ENCODE measurements at places on chromosomes 6 and 20. TPM values are rescaled to one million over a fixed set of nuclear protein-coding genes. Genes with fewer than 3 reads are reported as not detected.

DNA sequence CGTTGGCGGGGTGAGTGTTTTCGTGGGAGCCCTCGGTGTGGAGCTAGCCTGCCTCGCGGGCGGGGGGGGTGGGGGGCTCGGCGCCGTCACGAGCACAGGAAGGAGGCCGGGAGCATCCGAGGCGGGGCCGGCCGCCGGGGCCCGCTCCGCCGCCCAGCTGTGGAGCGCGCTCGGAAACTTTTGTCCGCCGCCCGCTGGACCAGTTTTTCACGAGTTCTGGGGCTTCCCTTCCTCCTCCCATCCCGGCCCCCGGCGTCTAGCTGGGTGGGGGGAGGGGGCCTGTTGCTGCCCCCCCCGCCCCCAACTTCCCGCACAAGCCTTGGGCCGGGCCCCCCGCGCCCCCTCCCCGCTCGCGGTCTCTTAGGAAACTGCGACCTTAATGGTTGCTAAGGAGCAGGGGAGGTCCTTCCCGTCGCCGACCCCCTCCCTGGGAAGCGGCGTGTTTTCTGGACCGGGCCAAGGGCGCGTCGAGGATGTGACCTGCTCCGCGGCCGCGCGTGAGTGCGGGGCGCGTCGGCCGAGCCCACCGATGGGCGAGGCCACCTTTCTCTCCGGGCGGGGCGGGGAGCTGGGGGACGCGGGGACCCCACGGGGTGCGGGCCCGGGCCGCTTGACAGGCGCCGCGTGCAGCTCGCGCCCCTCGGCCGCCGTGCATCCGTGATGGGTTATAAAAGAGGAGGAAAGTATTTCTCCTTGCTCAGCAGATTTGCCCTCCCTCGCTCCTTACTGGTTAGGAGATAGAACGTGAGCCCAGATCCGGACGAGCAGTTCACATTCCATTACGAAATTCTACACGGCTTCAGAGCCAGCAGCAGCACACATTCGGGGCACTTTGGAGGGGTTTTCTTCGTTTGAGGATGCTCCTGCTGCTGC is 1.4 kb downstream of the RREB1 start:
- DNase-seq = peak; percentile 66

DNA sequence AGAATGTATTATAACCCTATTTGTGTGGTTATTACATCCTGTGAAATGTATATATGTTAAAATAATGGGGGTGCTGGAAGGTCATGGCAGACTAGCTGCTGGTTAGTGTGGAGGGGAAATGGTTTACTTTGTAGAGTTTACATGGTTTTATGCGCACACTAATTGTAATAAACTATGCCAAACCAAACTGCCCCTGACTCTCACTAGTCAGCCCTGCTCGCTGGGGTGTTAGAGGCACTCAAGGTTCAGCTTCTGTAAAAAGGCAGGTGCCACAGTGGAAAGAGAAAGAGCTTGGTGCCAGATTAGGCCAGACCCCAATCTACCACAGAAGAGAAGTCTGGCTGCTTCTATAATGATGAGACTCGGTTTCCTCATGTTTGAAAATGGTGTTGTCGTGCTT is 52.7 kb downstream of the GOPC start:
- no peak for DNase-seq

DNA sequence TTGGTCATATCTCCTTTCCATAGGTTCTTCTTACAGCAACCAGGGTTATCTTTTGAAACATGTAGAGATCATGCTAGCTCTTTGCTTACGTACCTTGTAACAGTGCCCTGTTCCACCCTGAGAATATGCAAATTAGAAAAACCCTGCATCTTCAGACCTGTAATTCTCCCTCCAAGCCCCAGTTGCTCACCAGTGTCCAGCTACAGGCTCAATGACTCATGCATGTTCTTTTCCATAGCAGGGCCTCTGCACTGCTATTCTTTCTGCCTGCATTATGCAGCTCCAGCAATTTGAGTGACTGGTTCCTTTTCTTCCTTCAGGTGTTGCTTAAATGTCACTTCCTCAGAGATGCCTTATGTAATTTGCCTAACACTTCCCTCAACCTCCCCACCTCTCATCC is 636.2 kb downstream of the KHDRBS2 start:
- no peak for DNase-seq

GRCh38 chr6:125285353-125285752 is 16.4 kb downstream of the HDDC2 start:
- no peak for DNase-seq

Gene C20orf141
- polyA plus RNA-seq = not detected

- DNase-seq = no peak
Measured at GRCh38 chr6:11778648-11779328, at the start of gene ADTRP. Gene ADTRP, minus strand, starts transcription at chr6:11778803. Its CDS starts 44 bp downstream, at chr6:11778759.

Gene MAP3K7
- 61.3 TPM for polyA plus RNA-seq

DNA sequence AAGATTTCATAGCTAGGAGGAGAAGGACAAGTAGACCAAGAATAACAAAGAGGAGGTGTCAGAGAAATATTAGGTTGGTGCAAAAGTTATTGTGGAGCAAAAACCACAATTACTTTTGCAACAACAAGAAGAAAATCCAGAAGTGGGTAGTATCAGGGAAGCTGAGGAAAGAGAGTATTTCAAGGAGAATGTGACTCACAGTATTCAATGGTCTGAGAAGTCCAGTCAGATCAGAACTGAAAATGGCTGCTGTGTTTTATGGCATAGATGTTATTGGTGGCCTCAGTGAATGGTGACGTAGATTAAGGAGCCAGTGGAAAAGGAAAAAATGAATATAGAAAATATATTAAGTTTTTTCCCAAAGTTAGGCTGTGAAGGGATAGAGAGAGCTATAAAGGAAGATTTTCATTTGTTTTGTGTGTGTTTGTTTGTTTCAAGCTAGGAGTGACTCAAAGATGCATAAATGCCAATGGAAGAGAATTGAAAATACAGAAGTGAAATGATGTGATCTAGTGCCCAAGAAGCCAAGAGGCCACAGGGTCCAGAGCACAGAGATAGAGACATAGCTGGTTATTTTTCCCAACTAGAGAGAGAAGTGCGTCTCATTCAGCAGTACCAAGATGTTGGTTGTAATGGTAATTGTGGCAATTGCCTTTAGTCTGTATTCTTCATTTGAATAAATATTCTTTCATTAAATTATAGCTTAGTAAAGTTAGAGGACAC is 112.8 kb downstream of the ADTRP start:
- no peak for DNase-seq

DNA sequence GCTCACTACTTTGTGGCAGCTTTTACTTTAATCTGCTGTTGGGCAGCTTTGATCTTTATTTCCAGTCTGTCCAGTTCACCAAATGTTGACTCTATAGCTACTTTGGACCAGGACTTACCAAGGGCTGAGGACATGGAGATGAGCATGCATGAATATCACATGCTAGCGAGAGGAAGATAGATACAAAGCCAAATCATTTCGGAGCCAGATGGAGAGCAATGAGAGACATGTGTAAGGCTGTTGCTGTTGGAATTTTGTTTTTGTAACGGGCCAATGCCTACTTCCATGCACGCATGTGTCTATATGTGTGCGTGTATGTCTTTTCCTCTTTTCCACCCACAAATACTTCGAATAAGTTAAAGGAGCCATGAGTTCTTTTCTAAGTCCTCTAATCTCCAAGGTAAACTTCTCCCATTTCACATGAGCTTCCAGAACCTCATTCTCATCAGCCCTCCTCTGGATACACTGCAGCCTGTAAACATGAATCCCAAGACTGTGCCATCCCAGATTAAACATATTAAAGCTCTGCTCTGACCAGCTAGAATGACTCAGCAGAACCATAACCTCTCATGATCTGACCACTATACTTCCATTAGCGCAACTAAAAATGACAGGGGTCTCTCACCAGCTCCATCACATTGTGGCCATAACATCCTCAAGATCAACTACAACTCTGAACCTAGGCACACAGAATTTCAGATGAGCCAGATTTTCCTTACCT is 160.7 kb downstream of the LRFN2 start:
- DNase-seq = no peak

DNA sequence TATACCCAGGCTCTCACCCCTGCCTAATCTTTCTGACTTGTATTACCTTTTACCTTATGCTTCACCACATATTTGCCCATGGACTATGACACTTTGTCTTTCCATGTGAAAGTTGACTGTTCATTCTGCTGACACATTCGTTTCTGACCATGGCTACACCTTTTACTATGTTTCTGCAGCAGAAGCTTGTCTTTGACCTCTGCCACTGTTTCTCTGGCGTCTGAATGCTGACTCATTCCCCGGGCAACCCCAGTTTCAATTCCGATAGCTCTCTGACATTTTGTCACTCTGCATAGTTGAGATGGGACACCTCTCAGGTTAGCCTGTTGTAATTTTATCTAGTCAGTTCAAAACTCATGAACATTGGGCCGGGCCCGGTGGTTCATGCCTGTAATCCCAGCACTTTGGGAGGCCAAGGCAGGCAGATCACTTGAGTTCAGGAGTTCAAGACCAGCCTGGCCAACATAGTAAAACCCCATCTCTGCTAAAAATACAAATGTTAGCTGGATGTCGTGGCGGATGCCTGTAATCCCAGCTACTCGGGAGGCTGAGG is 50.7 kb downstream of the SLC26A8 start:
- no peak for DNase-seq

DNA sequence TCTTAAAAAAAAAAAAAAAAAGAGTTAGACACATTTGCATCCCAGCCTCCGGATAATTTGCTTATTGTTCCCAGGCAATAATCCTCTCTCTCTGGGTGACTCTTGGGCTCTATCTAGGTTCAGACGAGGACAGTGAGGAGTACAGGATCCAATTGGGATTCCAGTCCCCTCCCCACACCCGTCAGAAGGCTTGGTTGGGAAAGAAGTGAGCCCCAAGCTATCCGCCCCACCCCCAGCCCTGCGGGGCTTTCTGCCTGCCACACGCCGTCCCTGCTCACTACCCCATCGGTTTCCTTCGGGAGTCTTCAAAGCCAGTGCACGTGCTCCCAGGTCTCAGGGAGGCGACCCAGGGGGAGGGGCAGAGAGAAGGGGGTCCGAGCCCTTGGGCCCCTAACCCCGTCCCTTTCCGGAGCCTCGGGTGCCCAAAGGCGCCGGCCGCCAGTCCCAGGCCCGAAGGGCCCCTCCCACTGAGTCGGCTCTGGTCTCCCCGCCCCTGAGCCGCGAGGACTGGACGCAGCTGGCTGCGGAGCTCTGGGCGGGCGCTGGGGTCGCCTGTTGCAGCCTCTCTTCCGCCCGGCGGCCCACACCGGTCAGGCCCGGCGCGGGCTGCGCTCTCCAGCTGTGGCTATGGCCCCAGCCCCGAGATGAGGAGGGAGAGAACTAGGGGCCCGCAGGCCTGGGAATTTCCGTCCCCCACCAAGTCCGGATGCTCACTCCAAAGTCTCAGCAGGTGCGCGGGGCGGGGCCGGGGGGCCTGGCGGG is 2.5 kb downstream of the MYMX start:
- DNase-seq = peak; percentile 90

Gene PSORS1C2
- 0.15 TPM for polyA plus RNA-seq

DNA sequence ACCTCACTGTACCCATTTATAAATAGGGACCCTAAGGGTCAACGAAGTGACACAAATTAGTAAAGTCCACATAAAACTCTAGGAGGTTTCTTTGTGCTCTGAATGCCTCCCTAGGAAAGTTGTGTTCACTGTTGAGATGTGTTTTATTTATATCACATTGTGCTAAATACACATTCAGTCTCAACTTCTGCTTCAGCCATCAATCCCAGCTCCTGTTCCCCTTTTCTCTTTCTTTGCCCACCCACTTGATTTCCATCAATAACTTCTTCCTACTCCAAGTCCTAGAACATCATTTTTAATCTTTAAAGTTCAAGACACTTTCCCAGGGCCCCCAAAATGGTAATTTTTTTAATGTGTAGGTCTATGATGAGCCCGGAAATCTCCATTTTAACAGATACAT is 208.3 kb upstream of the RAB32 start:
- no peak for DNase-seq

DNA sequence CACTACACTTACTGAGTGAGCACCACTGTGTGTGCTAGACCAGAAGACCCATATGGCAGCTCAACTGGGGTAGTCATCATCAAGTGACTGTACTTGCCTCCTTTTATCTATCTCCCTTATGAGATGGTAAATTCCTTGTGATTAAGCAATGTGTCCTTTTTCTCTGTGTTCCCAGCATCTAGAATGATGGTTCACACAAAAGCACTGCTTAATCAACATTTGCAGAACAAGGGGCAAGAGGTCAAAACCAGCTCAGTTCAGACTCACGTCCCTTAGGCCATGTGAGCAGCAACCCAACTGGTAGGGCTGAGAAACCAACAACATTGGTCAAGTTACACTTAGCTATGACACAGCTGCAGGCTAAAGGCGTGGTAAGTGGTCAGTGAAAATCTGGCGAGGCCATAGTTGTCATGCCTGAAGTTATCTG is 10.0 kb downstream of the TRAM2 start:
- DNase-seq = no peak

Gene TNF
- 0.17 TPM for polyA plus RNA-seq

Gene CST5
- polyA plus RNA-seq = 0.18 TPM

Gene LY6G5C
- polyA plus RNA-seq = 2.7 TPM

DNA sequence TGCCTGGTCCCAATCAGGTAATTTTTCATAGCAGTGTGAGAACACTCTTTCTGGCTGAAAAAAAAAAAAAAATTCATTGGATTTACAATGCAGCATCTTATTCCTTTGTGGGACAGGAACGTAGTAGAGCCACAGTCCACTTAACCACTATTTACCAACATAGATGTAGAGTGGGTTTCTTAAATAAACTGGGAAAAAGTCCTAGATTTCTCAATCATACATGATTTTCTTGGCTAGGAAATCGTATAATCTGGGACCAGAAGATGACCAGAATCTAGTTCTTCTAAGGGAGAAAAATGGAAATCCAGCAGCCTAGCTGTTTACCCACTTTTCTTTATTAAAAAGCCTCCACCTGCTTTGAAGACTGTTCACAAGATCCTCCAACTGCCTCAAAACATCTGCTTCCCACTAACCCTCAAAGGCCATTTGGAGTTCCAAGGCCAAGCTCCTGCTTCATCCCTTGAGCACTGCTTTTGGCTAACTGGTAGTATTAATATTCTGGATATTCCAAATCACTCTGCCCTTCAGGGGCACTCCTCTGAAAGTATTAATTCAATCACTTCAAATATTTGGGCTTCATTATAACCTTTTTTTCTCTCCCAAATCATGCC is 70.4 kb downstream of the FYN start:
- DNase-seq = no peak

DNA sequence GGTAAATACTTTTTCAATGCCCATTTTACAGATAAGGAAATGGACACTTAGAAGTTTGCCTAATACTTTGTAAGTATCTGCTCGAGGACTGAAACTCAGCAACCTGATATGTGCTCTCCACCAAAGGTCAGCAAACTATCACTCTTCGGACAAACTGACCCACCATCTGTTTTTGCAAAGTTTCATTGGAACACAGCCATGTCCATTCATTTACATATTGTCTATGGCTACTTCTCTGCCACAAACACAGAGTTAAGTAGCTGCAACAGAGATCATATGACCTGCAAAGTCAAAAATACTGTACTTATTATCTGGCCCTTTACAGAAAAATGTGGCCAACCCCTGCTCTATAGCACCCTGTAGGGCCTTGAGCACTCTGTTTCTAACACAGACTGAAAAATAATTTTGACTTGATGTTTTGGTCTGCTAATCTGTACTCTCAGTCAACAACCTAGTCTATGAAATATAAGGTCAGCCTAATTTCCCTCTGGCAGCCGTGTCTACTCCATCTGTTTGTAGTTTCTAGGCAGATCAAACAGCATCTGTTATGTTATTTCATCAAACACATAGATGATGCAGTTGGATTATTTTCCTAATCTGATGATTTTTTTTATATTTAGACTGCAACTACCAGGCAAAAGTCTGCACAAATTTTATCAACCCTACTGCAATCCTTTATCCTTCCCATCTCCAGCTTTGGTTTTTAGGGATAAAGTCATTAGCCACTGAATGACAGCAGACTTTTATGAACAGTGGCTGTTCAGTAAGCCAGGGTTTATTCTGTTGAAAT is 41.4 kb upstream of the BEND6 start:
- no peak for DNase-seq

Data from left kidney (tissue), 8 donors.